ENCODE measurements at places on chromosomes 6 and 20. TPM values are rescaled to one million over a fixed set of nuclear protein-coding genes. Genes with fewer than 3 reads are reported as not detected.

- H3K27me3 ChIP-seq: no peaks in the 10 kb centered on the region
- peaks cover 52% of the 10 kb centered on the region for H3K36me3 ChIP-seq
- peak overlapping the region; percentile 74 for H3K27ac ChIP-seq
- no peak overlapping the region for H3K4me3 ChIP-seq
- no peak for DNase-seq
Observed at GRCh38 chr6:145904868-145905267, 59.3 kb downstream of the SHPRH start.

Gene FAXC
- not detected for total RNA-seq

- H3K4me3 ChIP-seq: no peak overlapping the region
- peaks cover 19% of the 10 kb centered on the region for H3K27me3 ChIP-seq
- no peak for DNase-seq
- H3K36me3 ChIP-seq: no peaks in the 10 kb centered on the region
- H3K27ac ChIP-seq: no peak overlapping the region
Observed at GRCh38 chr20:57445298-57445697, 54.1 kb downstream of the RBM38 start.

DNA sequence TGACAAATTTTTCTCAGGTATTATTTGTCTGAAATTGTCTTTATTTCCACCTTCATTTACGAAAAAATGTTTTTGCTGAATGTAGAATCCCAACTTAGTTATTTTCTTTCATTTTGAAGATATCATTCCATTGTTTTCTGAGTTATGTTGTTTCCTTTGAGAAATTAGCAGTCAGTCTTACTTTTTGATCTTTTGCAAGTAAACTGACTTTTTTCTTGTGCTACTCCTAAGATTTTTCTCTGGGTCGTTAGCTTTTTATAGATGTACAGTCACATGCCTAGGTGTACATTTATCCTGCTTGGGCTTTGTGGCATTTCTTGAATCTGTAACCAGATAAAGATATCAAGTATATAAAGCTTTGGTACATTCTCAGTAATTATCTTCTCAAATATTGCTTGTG is 29.6 kb upstream of the ASIP start:
- H3K27me3 ChIP-seq: peaks cover 5% of the 10 kb centered on the region
- H3K36me3 ChIP-seq: no peaks in the 10 kb centered on the region
- H3K4me3 ChIP-seq: no peak overlapping the region
- peaks cover 8% of the 10 kb centered on the region for H3K4me1 ChIP-seq
- H3K27ac ChIP-seq: no peak overlapping the region
- no peak for DNase-seq

Gene HLA-DMA
- 8.1 TPM for total RNA-seq

DNA sequence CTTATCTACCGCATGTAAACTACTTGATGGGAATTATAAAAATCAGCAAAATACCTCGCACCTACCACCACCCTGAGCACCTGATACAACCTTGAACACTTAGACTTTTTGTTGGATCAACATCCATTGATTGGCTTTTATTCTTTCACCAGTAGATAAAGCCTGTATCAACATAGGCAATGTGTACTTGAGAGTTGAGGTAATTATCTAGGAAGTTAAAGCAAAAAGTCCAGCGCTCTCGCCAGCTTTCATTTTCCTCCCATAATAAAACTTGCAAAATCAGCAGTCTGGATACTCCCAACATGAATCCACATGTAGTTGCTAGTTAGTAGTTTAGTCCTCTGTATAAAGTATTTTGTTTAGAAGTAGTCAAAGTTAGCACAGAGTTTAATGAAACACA is 132.0 kb upstream of the PRDM1 start:
- no peaks in the 10 kb centered on the region for H3K36me3 ChIP-seq
- H3K27ac ChIP-seq: no peak overlapping the region
- H3K4me3 ChIP-seq: no peak overlapping the region
- peaks cover 2% of the 10 kb centered on the region for H3K27me3 ChIP-seq
- DNase-seq: peak; percentile 16

Gene PTPRT
- total RNA-seq: not detected

GRCh38 chr20:57698116-57698866 is 11.5 kb downstream of the PMEPA1 start:
- peaks cover 9% of the 10 kb centered on the region for H3K27me3 ChIP-seq
- H3K36me3 ChIP-seq: no peaks in the 10 kb centered on the region
- peaks cover 9% of the 10 kb centered on the region for H3K4me1 ChIP-seq
- H3K27ac ChIP-seq: peak overlapping the region; percentile 44
- H3K4me3 ChIP-seq: peak overlapping the region; percentile 32

GRCh38 chr20:56423211-56423610 is 11.2 kb downstream of the CASS4 start:
- no peak overlapping the region for H3K4me3 ChIP-seq
- H3K27me3 ChIP-seq: no peaks in the 10 kb centered on the region
- no peak overlapping the region for H3K27ac ChIP-seq
- DNase-seq: no peak
- H3K4me1 ChIP-seq: peaks cover 49% of the 10 kb centered on the region

DNA sequence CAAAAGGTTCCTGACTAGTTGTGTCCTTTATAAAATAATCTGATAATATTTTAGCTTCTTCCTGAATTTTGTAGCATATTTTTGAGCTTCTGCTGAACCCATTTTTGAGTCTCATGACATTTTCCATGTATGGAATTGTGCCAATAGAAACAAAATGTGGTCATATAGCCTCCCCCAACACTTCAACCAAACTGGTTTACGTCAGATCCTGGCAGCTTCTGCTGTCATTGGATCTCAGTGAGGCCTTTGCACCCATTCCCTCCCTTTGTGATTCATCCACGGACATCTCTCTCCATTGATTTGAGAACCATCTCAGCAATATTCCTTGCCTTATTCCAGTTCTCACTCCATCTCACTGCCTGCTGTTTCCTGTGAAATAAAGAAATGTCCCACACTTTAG is 166.0 kb upstream of the PROKR2 start:
- no peak overlapping the region for H3K4me3 ChIP-seq
- peaks cover 12% of the 10 kb centered on the region for H3K4me1 ChIP-seq
- H3K36me3 ChIP-seq: no peaks in the 10 kb centered on the region
- H3K27me3 ChIP-seq: peaks cover 5% of the 10 kb centered on the region

Gene FAM184A
- total RNA-seq: 9.0 TPM

GRCh38 chr6:75526502-75527127 is 33.0 kb upstream of the FILIP1 start:
- H3K4me1 ChIP-seq: no peaks in the 10 kb centered on the region
- peak; percentile 87 for DNase-seq
- H3K27me3 ChIP-seq: peaks cover 31% of the 10 kb centered on the region
- no peak overlapping the region for H3K27ac ChIP-seq
- no peak overlapping the region for H3K4me3 ChIP-seq

DNA sequence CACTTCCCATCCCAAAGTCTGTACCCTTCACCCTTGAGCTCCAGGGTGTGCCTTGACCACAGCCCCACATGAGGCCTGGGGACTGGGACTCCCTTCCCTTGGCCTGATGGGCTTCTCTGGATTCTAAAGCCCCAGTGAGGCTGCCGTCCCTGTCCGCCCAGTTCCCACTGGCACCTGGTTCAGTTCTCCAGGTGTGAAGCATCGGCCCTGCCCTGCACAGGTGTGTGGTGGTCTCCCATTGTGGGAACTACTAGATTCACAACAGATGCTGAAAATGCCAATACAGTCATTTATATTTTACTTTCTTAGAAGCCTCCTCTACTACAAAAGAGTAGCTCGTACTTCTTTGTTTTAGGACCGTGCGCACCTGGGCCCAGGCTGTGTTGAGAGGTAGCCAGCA is 72.8 kb downstream of the TTLL2 start:
- H3K36me3 ChIP-seq: no peaks in the 10 kb centered on the region
- no peak overlapping the region for H3K4me3 ChIP-seq
- DNase-seq: no peak
- no peaks in the 10 kb centered on the region for H3K4me1 ChIP-seq

DNA sequence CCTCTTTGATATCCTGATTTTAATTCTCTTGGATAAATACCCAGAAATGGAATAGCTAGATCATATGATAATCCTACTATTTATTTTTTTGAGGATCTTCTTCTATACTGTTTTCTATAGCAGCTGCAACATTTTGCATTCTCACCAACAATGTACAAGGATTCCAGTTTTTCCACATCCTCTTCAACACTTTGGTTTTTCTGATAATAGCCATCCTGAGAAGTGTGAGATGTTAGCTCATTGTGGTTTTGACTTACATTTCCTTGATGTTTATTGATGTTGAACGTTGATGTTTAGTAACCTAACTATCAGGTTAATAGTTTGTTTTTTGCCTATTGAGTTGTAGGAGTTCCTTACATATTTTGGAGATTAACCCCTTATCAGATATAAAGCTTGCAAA is 217.3 kb downstream of the LRFN2 start:
- H3K4me1 ChIP-seq: peaks cover 35% of the 10 kb centered on the region
- H3K4me3 ChIP-seq: peak overlapping the region; percentile 45
- peak overlapping the region; percentile 50 for H3K27ac ChIP-seq

DNA sequence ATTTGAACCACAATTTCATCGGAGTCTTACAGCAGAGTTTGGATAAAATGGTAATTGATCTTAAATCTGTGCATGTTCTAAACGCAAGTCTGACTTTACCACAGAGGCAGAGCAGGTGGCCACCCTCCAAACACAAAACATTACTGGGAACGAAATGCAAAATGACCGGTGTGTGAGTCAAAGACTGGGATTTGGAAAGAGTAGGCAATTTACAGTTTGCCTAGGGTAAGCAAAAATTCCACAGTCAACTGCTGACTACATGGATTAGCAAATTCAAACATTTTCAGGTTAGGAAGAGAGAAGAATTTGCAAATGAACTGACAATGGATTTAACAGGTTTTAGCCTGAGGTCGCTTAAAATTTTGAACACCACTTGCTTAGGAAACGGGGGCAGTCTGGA is 444.4 kb downstream of the HDGFL1 start:
- no peak overlapping the region for H3K27ac ChIP-seq
- no peak for DNase-seq
- H3K27me3 ChIP-seq: no peaks in the 10 kb centered on the region
- no peaks in the 10 kb centered on the region for H3K4me1 ChIP-seq

DNA sequence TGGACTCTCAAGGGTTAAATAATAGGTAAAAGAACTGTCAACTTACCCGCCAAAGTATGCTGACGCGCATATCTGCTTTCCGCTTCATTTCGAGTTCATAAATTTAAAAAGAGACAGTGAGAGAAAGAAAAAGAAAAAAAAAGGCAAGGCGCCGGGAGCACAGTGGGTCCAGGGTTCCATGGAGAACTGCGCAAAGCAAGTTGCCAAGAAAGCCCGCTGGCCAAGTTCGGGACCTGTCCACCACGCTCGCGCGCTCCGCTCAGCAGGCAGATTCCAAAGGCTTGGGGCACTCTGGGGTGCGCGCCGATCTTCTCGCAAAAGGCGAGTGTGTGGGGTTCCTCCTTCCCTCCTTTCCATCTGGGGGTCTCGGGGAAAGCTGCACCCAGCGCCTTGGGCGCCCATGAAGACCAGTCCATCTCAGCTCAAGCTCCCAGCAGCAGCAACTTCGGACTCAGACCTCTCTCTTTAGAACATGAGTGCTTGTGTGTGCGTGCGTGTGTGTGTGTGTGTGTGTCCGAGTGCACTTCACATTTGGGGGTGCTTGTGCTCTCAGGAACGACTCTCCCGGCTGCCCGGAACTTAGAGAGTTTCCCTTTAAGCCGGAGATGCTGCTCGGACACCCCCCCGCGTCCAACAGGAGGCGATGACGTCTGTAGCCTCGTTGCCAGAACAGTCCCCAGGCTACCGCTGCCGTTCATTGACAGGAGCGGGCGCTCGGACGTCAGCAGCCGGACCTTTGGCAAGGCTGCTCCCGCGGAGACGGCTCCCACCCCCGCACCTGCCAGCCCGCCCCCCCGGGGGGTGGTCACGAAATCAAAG is 180.0 kb downstream of the TBXT start:
- H3K27ac ChIP-seq: no peak overlapping the region
- H3K36me3 ChIP-seq: no peaks in the 10 kb centered on the region
- no peak for DNase-seq
- peaks cover 2% of the 10 kb centered on the region for H3K4me1 ChIP-seq
- no peak overlapping the region for H3K4me3 ChIP-seq
- peaks cover 52% of the 10 kb centered on the region for H3K27me3 ChIP-seq

GRCh38 chr6:169998457-169998856 is 247.0 kb downstream of the ERMARD start:
- no peak overlapping the region for H3K27ac ChIP-seq
- peaks cover 2% of the 10 kb centered on the region for H3K4me1 ChIP-seq
- H3K4me3 ChIP-seq: no peak overlapping the region
- DNase-seq: no peak
- no peaks in the 10 kb centered on the region for H3K36me3 ChIP-seq
- H3K27me3 ChIP-seq: peaks cover 4% of the 10 kb centered on the region

DNA sequence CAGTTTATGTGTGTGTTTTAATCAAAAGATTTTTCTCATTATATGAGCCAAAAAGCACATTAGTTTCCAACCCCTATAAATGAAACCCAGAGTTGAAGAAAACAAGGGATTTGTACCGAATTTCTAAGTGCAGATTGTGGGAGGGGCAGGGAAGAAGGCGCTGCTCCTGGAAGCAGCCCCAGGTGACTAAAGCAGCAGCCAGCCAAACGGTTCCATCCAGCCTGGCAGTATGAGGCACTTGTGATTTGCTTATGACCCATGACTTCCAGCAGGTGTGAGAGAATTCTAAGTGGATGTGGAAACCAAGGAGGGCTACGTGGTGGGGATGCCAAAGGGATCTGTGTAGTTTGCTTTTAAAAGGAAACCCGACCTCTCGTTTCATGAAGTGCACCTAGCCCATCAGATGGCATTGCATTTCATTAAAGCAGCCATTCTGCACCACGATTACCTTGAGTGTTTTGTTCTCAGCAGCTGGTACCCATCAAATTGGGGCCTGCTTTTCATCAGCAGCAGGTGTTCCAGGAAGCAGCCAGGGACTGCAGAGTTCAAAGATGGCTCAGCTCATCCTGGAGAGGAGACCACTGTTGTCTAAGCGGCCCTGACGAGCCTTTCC is 79.1 kb downstream of the DTD1 start:
- no peak overlapping the region for H3K4me3 ChIP-seq
- H3K36me3 ChIP-seq: no peaks in the 10 kb centered on the region
- DNase-seq: no peak
- no peak overlapping the region for H3K27ac ChIP-seq
- no peaks in the 10 kb centered on the region for H3K27me3 ChIP-seq

DNA sequence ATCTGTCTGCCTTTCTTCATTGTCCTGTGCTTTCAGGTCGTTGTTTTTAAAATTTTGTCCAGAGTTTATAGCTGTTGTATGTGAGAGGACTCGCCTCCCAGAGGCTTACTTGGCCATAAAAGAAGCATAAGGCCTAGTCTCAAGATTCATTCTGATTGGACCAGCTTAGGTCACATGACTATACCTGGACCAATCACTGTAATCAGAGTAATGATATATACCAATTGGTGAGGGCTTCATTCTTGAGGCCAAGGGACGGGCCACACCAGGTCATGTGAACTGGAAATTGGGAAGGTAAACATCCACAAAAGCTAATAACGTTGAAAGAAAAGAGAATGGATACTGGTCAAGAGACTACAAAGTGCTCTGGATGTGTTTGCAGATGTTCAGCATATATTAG is 141.4 kb upstream of the SULF2 start:
- no peak for DNase-seq
- no peaks in the 10 kb centered on the region for H3K36me3 ChIP-seq
- no peaks in the 10 kb centered on the region for H3K4me1 ChIP-seq
- peaks cover 6% of the 10 kb centered on the region for H3K27me3 ChIP-seq

GRCh38 chr6:166395778-166396177 is 13.0 kb upstream of the MPC1 start:
- peaks cover 18% of the 10 kb centered on the region for H3K27me3 ChIP-seq
- no peak for DNase-seq
- H3K27ac ChIP-seq: no peak overlapping the region
- no peaks in the 10 kb centered on the region for H3K36me3 ChIP-seq
